ENCODE measurements at places on chromosomes 11 and 22.

DNA sequence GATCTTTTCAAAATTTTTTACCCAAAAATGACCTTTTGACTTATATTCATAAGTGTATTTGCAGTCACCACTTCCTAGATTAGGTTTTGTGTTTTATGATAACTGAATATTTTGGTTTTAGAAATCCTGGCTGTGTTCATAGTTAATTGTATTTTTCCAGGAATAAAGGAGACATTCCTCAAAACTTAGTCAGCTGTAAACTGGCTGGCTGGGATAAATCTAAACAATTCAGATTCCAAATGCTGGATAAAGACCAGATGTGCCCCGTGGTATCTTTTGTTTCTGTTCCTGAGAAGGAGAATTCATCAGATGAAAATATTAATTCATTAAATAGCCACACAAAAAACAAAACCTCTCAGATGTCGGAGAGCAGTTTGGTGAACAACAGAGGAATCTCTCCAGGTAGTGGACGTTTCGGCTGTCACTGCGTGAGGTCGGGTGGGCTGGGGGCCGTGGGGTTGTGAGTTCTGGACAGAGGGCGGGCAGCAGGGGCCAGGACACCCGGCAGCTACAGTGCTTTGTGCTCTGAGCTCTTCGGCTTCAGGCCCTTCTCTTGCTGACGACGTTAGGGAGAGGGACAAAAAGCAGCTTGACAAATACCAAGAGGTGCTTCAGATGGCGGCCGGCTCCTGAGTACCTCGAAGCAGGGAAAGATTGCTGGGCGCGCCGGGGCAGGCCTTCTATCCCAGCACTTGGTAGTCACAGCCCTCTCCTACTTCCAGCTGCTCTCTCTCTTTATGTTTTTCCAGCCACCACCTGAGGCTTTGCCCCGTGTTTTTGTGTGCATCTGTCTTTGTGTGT is 24.6 kb downstream of the MOV10L1 start:
- no peak for DNase-seq

GRCh38 chr11:75261902-75262361 is 21.4 kb downstream of the TPBGL start:
- DNase-seq = no peak

DNA sequence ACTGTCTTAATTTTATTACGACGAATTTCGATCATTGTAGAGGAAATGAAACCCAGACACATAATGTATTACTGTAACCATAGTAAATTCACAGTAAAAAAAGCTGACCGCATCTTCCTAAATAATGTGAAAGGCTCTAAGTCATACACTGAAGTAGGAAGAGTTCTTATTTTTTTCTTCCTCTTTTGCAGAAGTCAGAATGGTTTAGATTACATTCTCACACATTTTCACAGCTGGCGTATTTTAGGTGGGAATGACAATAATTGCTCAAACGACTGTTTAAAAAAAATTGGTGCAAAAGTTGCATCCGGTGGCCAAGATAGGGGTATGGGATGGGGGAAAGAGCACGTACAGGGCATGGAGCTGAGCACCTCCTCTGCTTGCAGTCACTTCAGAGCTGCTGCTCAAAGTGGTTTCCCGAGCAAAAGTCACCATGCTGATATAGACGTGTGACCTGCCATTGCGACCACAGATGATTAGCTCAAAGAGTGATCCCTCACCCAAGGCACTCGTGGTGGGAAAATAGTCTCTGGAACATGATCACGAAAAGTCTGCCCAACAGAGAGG is 35.3 kb downstream of the MMP13 start:
- DNase-seq = no peak

DNA sequence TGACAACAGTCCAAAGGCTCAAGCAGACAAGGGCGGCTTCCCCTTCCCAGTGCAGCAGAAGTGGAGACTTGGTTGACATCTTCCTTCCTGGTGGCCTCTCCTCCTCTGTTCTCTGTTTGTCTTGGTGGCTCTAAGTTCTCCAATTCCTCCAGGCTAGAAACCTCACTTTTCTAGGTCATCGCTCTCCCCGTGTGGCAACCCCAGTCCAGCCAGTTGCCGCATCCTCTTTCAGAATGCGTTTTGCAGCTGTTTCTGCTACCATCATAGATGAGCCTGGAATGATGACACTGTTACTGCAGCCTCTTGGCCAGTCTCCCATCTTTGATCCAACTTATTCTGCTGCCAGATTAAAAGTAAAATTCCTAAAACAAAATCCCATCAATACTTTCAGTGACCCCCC is 201.5 kb downstream of the TRIM29 start:
- DNase-seq = no peak

DNA sequence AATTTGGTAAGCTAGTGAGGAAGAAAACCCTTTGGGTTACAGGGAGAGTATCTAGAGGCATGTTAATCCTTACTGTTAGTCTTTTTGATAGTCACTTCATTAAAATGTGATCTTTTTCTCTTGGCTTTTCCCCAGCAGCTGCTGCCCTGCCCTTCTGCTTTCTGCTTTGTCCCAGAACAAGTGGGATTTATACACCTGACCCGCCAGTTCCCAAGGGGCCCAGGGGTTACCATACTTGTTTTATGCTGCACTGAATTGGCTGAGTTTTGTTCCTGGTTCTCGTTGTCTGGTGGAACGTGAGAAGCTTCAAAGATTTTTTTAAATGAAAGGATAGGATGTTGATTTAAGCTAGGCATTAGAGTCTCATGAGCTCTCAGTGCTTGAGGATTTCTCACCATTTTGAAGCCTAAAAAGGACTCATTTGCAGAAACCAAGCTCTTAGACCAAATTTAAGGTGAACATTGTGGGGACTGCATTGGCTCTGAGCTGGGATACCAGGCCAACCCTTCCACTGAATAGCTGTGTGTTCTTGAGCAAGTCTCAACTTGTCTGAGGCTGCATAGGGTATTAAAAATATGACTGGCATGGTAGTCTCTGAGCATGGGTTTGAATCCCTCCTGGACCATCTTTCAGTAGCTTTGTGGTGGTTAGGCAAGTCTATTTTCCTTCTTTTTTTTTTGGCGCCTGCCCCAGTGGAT is 6.6 kb downstream of the LIMK2 start:
- no peak for DNase-seq
